Stimulated activated naive CD4-positive, alpha-beta T cell (primary cell): ENCODE measurements at places on chromosomes 4 and X.

- DNase-seq: no peak
These were observed 232.9 kb upstream of the ANKRD50 start for GRCh38 chr4:124945422-124945821.

DNA sequence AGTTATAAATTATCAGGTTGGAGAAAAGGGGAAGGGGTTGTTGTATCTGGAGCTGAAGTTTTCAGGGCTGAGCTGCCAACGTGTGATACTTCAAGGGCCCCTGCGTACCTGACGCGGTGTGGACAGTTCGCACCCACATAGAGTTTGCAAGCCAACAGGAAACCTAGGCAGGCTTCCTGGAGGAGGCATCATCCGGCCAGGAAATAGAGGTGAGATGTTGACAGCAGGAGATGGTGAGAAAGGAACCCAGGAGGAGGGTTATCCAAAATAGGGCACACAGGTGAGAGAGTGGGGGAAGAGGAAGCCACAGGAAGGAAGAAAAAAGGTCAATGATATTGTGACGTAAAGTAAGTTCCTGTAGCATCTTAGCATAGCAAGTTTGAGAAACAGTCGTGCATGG lies 127.2 kb downstream of the DHRSX start:
- DNase-seq: no peak

- DNase-seq: no peak
These were observed 100.7 kb upstream of the ZDHHC15 start for GRCh38 chrX:75623535-75623934.

- DNase-seq: no peak
These were observed 339.1 kb downstream of the GALNTL6 start for GRCh38 chr4:172152284-172152683.
